GM12891 (cell line): ENCODE measurements at places on chromosomes 11 and 22.

GRCh38 chr11:35313066-35313759 lies 106.1 kb downstream of the SLC1A2 start:
- peak; percentile 59 for DNase-seq

- no peak for DNase-seq
Measured at GRCh38 chr11:36578458-36578857, 10.7 kb downstream of the RAG1 start.

- DNase-seq = no peak
Measured at GRCh38 chr11:117731722-117732290, 65.2 kb downstream of the DSCAML1 start.

DNA sequence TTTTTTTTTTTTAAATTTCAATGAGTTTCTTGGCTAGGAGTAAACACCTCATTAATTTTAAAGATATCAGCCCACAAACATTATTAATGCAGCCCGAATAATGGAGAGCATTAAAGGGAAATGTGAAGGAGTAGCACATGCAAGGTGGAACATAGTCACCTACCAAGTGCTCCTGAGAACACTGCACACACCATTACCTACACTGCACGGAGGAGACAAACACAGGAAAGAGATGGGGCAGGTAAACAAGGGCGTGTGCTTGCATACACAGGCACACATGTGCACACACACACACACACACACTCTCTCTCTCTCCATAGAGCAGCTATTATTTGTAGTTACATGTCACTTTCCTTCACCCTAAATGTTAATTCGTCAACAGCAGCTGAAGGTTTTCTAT lies 30.2 kb downstream of the HTR3B start:
- DNase-seq = no peak

DNA sequence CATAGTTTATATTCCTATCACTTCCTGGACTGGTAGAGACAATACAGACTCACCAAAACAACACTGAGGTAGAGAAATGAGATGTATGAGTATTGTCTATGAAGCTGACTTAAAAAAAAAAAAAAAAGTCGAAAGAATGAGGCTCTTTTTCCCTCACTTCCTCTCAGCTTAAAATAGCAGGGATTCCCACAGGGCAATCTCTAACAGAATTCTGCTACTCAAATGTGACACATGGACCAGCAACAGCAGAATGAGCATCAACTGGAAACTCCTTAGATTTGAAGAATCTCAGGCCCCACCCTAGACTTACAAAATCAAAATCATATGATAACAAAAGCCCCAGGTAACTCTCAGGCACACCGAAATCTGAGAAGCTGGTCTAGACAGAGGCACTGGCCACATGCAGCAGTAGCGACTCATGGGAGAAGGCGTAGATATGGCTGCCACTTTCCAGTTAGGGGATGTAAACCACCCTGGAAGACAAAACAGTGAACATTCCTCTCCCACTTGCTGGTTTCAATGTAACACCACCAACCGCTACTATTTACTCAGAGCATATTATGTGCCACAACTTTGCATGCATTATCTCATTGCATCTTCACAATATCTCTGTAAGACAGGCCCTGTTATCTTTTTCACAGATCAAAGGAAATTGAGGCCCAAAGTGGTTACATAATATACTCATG lies 128.0 kb downstream of the RBFOX2 start:
- DNase-seq = no peak

DNA sequence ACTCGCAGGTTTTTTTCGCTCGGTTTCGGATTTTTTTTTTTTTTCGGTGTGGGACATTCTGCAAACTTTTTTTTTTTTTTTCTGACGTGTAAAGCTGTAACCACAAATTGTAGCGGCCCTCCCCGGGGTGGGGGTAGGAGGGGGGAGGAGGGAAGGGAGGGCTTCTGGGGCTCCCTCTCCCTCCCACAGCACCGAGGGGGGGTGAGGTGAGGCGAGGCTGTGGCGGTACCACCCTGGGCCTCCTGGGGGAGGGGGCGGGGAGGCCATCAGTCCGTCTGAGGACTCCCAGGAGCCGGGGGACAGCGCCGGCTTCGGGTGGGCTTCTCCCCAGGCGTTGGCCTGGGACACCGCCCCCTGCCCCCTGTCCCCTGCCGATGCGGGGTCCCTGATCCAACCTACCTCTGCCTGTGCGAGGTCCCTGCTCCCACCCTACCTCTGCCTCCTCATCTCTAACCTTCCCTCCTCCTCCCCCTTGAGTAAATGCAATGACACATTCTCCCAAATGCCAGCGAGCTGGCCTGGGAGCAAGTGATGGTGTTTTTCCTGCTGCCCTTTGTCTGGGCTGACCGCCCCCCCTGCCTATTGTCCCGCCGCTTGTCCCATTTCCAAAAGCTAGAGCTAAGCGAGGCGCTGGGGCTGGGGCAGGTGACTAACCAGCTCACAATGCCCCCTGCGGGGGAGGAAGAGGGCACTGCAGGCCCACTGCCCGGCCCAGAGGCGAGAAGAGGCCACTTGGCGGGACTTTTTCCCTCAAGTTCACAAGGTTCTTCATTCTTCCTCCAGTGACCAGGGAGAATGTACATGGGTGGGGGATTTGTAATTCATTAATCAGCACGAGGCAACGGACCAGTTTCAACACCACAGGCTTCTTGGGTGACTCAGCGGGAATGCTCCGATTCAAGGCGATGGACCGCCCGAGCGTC lies 511 bp upstream of the CLCF1 start:
- DNase-seq = no peak

DNA sequence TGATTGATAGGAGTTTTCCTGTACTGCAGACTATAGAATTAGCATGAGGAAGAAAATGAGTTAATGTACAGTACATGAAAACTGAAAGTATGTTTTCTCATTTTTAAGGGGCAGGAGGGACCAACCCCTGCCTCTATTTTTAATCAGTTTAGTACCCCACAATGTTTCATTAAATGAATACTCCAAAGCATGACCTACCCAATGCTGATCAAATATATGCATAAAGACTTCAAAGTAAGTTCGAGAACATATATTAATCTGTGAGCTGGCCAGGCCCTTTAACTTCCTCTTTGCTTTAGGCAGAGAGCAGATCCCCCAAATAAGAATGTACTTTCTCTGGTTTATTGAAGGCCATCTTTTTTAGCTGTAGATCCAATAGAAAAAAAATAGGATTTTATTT lies 161.0 kb downstream of the FCHSD2 start:
- DNase-seq = no peak

DNA sequence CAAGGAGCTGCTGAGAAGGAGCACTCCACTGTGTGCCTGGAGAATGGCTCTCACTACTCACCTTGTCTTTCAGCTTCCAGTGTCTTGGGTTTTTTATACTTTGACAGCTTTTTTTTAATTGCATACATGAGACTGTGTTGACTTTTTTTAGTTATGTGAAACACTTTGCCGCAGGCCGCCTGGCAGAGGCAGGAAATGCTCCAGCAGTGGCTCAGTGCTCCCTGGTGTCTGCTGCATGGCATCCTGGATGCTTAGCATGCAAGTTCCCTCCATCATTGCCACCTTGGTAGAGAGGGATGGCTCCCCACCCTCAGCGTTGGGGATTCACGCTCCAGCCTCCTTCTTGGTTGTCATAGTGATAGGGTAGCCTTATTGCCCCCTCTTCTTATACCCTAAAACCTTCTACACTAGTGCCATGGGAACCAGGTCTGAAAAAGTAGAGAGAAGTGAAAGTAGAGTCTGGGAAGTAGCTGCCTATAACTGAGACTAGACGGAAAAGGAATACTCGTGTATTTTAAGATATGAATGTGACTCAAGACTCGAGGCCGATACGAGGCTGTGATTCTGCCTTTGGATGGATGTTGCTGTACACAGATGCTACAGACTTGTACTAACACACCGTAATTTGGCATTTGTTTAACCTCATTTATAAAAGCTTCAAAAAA lies 72.6 kb downstream of the NCAPD3 start:
- DNase-seq = no peak

- no peak for DNase-seq
Measured at GRCh38 chr11:65486570-65487466, 12.0 kb upstream of the MALAT1 start.

DNA sequence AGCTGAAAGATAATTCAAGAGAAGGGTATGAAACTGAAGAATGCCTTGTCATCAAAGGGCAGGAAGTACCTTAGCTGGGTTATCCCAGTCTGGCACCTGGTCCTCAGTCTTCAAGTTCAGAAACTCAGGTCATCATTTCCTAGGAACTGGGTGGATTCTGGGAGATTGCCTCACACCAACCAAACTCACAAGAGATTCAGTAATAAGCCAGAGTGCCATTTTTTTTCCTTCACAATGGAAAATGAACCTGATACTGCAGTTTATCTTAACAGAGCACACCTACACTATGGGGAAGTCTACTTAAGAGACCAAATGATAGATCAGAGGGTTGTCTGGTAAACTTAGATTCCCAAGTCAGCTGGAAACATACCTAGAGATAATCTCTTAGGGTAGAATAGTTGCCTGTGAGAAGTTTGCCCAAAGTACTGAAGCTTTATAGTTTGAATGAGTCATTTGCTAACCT lies 3.8 kb upstream of the BUD13 start:
- no peak for DNase-seq

GRCh38 chr11:75313513-75314272 lies 37.8 kb downstream of the ARRB1 start:
- no peak for DNase-seq

- DNase-seq = peak; percentile 11
Measured at GRCh38 chr11:60389279-60389910, 6.9 kb upstream of the MS4A14 start.

DNA sequence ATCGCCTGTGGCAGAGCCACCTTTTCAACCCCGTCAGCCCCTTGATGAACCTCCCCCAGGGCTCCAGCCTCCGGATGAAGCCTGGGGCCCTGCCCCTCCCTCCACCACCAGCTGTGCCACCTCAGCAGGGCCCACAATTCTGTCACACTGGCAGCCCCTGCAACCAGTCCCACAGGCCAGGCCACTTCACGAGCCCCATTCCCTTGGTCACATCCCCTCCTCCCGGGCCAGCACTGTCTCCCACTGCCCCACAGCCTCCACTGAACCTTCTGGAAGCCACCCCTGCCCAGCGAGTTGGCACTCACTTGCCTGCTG lies 19.9 kb downstream of the OSBPL5 start:
- no peak for DNase-seq

DNA sequence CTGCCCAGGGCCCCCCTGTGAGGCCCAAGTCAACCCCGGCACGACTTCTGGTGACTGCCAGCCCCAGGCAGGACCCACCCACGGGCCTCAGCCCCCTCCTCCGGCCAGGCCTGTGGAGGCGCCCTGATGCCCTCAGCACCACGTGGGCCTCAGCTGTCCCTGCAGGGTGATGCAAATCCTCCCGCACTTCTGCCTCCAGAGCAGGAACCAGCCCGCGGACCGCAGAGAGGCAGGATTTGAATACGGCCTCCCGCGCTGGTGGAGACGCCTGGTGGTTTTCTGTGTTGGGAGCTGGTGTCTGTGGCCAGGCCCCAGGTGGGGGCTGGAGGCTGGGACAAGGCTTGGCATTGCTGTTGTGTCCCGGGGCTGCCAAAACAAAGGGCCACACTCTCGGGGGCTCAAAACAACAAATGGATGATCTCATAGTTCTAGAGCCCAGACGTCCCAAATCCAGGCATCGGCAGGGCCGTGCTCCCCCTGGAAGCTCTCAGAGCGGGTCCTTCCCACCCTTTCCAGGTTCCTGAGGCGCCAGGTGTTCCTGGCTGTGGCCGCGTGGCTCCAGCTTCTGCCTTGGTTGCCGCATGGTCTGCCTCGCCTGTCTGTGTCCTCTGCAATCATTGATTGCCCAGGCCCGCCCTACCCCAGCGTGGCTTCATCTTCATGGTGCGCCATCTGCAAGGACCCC lies 19.4 kb downstream of the TRPM5 start:
- DNase-seq = no peak

- no peak for DNase-seq
Measured at GRCh38 chr11:124193221-124194010, 10.3 kb downstream of the OR10D3 start.
